ENCODE measurements at places on chromosomes 6 and 20.

GRCh38 chr20:19969106-19969505 lies 48.1 kb upstream of the NAA20 start:
- DNase-seq = no peak

DNA sequence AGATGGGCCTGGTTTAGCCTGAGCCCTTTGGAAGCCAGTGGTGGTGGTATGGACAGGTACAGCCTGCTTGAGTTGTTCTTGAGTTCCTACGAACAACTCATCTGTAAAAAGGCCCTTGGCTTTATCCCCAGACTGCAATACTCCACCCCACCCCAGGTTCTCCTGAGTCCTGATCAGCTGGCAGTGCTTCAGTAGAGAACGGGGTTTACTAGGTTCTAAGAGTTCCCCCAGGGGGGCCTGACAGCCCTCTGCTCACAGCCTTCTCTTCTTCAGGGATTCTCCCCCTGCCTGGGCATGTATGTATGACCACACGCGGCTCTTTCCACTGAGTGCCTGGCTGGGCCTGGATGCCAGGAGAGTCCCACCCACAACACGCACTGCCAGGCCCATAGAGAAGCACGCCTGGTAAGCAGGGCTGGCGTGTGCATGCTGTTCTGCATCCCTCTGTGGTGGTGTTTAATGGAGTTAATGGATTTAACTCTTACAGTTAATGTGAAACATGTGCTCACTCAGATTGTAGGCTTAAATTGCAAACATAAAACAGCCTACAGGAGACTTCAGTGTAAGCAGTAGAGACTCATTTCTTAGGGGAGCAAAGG lies 44.3 kb upstream of the SLC4A11 start:
- no peak for DNase-seq

- DNase-seq = no peak
Observed at GRCh38 chr6:15674690-15675386, 12.0 kb upstream of the DTNBP1 start.

GRCh38 chr20:58086763-58087561 lies 141.5 kb downstream of the ANKRD60 start:
- DNase-seq = peak; percentile 24

DNA sequence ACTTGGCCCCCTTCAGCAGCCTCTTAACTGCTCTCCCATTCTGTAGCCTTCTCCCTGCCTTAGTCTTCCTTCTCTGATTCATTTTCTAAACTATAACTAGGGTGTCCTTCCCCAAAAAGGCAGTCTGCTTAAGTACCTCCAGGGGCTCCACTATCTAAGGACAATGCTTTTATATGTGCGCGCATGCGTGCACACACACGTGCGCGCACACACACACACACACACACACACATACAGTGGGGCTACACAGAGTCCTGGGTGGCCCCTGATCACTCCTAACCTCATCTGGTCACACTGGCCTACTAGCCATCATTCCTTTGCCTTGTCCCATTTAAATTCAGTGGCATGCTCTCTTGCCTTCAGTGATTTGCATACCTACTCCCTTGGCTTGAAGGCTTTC lies 654.3 kb upstream of the CHD6 start:
- DNase-seq = no peak

DNA sequence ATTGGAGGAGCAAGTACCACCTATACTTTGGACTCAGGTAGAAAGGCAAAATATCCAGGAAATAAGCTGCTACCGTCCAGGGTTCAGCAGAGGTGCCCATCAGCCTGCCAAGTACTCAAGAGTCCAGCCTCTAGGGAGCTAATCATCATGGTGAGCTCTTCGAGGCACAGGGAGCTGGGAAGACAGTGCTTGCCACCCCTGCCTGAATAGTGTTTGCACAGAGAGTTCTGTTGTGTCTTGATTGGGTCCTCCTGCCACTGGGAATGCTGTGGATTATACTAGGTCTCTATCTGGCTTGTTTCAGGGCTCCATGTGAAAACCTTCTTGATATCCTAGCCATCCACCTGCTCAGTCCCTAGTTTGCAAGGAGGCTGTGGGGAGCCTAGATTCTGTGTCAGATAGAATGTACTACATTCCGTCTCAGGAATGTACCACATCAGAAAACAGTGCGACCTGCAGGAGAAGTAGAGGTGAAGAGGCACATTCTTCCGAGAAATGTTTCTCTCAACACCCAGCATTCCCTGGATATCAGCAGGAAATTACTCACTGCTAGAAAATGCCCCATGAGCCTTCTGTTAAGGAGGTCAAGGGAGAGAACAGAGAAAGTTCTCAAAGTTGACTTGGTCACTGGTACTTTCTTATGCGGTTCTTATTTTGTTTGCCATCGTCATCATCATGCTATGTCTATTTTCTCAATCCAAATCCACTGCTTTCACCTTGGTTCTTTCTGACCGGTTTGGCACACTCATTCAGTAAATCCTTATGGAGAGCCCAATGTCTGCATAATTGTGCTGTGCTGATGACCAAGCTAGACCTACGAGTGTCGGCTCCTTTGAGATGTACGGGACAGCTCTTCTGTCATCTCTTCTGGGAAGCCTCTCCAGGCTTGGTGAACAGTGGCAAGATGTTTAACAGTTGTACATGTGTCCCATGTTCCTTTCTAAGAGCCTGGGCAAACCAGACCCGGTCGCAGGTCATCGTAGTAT lies 30.7 kb downstream of the PTPN1 start:
- DNase-seq = no peak

Measured in hematopoietic multipotent progenitor cell (in vitro differentiated cells).